ENCODE measurements at places on chromosomes 4 and X.

DNA sequence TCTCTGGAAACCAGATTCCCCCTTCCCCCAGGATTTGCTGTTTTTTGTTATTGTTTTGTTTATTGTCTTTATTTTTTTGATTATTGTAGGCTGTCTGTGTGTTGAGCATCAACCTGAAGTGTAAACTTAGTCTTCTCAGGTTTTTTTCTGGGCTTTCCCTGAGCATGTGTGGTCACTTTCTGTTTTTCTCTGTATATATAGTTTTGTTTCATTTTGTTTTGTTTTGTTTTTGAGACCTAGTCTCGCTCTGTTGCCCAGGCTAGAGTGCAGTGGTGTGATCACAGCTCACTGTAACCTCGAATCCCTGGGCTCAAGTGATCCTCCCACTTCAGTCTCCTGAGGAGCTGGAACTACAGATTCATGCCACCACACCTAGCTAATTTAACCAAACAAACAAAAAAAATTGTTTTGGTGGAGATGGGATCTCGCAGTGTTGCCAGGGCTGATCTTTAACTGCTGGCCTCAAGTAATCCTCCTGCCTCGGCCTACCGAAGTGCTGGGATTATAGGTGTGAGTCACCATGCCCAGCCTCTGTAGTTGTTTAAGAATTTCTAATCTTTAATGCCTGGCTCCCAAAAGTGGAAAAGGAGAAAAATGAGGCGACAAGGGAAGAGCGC lies 9.1 kb downstream of the IL13RA1 start:
- DNase-seq: peak; percentile 37

DNA sequence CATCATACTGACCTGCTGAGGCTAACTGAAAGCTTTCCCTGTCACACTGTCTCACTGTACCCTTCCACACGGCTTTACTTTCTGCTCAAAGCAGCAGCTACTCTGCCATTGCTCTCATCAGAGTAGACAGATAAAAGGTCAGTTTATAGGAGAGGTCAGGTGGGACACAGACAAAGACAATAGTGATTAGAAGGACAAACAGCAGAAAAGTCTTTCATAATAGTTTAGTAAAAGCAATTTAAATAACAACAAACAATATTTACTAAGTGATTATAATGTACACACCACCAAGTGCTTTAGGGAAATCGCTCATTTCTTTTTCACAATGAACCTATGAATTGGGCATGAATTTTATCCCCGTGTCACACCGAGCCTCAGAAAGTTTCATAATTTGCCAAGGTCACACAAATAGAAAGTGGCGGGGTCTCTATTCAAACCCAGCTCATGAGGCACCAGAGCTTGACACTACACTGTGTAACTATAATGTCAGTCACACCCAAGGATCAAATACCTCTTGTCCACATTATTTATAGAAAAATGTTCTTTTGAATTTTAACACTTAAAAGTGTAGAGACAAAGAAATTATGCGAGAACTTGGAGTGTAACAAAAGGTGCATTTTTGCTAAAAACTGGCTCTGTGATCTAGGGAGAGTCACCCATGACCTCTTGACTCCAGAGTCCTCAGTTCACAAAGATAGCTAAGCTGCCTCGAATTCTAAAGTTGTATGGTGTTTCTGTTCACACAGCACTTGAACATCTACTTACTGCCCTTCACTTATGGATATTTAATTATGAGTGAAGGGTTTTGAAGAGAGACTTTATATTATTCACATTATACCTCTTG lies 24.5 kb upstream of the SORBS2 start:
- no peak for DNase-seq

DNA sequence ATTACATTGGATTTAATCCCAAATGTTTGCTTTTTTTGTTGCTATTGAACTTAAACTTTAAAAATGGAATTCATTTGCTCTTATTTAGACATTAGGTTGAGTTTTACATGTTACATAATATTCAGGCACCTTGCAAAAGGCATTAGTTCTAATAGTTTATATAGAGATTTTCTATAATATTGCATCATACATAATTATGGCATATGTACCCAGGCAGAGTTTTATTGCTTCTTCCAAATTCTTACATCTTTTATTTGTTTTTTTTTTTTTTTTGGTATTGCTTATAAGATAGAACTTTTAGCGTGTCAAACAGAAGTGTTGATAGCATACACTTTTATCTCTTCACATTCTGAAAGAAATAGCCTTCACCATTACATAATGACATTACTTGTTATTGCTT lies 487.7 kb downstream of the GABRG1 start:
- no peak for DNase-seq

DNA sequence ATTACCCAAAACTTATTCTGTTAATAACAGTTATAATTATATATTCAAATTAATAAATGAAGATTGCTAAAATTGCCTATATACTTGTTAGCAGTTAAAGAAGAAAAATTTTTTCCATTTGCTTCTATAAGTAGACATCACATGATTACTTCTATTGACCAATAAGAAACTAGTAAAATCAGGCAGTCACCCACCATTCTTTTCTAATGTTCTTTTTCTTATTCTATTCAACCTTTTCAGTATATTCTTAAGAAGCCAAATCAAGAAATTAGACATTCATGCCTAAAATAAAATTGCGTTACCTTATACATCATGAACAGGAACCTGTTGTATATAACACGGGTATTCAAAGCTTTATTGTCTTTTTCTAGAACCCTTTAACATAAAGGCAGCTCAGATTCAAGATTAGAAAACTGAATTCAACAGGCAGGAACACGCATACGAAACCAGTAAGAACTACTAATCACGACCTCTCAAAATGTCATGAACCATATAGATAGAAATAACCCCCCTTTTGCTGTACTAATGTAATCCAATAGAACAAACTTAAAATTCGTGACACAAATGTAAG lies 568.1 kb upstream of the DIPK2B start:
- DNase-seq: no peak

DNA sequence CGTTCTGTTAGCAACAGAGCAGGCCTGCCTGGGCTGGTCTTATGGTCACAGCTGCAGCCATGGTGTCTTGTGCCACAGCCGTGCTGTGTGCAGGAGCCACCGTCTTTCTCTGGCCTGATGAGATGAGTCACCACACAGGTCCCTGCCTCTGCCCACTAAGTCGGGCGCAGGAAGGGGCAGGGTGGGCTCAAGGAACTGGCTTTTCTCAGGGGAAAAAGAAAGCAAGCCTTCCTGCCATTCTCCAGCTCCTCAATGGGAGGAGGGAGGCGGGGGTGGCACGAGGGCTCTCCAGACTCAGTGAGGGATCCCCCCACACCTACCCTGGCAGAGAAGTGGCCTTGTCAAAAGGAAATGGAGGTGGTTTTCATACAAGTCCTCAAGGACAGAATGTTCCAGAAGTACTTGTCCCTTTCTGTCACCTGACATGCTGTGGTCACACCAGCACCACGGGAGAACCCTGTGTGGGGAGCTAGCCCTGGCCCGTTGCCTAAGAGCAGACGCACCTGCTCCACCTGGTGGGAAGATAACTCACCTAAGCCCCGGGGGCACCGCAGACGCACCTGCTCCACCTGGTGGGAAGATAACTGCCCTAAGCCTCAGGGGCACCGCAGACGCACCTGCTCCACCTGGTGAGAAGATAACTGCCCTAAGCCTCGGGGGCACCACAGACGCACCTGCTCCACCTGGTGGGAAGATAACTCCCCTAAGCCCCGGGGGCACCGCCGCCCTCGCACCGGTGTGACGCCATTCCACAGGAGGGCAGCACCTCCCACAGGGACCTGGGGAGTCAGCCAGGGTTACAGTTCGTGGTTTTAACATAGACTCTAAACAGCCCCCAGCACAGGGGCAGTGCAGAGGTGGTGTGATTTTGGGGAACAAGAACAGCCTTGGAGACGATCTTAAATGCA lies 18.5 kb downstream of the UVSSA start:
- DNase-seq: no peak

GRCh38 chr4:82739287-82740190 lies 59.1 kb downstream of the SCD5 start:
- peak; percentile 82 for DNase-seq

GRCh38 chr4:56271131-56271530 lies 116.2 kb downstream of the AASDH start:
- DNase-seq: no peak

DNA sequence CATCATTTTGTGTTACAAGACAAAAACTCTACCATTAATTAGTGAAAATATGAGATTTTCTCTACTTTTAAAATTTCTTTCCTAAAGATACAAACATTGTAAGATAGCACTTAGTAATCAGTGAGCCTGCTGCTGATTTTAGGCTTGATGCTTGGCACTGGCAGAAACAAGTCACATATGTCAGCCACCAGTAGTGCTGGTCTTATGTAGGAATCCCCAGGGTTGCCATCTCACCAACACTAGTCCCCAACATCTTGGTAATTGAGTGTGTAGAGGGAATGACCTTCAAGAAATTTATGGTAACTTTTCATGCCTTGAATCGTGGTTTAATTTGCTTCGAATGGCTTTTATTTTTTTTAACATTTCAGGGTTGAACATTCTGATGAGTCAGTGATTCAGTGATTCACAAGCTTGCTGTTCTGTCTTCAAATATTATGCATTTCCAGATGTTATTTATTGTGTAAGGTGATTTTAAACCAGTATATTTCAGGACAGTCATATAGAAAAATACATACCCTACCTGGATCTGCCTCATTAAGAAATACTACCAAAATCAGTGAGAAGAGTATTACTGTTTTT lies 11.9 kb downstream of the EXOC1 start:
- no peak for DNase-seq

DNA sequence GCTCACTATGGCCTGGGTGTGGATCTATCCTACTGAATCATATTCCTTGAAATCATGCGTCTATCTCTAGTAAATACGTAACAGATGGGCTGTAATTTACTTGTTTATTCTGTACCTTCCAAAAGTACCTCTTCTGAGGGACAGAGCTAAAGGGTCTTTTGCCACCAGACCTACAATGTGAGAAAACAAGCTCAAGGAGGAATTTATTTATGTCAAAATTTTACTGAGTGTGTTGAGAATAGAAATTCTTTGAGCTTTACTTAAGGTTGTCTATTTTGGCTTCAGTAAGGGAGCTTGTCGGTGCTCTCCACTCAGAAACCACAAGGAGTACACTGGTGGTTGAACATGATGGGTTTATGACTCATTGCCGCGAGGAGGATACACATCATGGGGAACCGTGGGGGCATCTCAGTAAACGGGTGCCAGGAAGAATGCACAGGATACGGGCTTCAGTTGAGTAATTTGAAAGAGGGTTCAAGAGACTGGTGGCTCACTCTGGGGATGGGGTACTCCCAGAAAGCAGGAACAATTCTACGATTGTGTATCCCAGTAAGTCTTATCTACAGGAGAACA lies 3.0 kb downstream of the ANK2 start:
- DNase-seq: peak; percentile 79

- DNase-seq: peak; percentile 93
Measured at GRCh38 chr4:1201851-1202525, 29.6 kb upstream of the SPON2 start.

All from GM12865 (cell line).